Activated CD8-positive, alpha-beta memory T cell treated with anti-CD3 and anti-CD28 coated beads for 36 hours (primary cell): ENCODE measurements at places on chromosomes 1 and 21. TPM values are rescaled to one million over a fixed set of nuclear protein-coding genes. Genes with fewer than 3 reads are reported as not detected.

The DMRTA2 gene
- total RNA-seq, result not detected

The CRYBG2 gene
- 2.9 TPM for total RNA-seq

The CA6 gene
- total RNA-seq, result 2.5 TPM

The NRIP1 gene
- 13.7 TPM for total RNA-seq

The FCRL2 gene
- not detected for total RNA-seq

The FCGR3A gene
- not detected for total RNA-seq

The DNASE2B gene
- not detected for total RNA-seq

The KRTAP19-1 gene
- total RNA-seq, result not detected

The AKR7A3 gene
- total RNA-seq, result 0.51 TPM

The LRRC7 gene
- not detected for total RNA-seq

The FAAH gene
- 5.3 TPM for total RNA-seq

The PMF1 gene
- total RNA-seq, result 82.9 TPM

The PSRC1 gene
- total RNA-seq, result 7.5 TPM

The INTS7 gene
- total RNA-seq, result 29.8 TPM

The MANEAL gene
- total RNA-seq, result 6.3 TPM

The E2F2 gene
- total RNA-seq, result 26.0 TPM

The CLCNKB gene
- total RNA-seq, result not detected

The SUSD4 gene
- total RNA-seq, result not detected

The TCHHL1 gene
- not detected for total RNA-seq

The NBPF6 gene
- total RNA-seq, result not detected

The CR1L gene
- total RNA-seq, result not detected

The CATSPERE gene
- 0.27 TPM for total RNA-seq

The FMO3 gene
- total RNA-seq, result not detected

The OR6F1 gene
- total RNA-seq, result not detected

The S100A1 gene
- not detected for total RNA-seq

The UMODL1 gene
- total RNA-seq, result not detected

The TAS1R1 gene
- not detected for total RNA-seq

The CD164L2 gene
- not detected for total RNA-seq

The ARHGEF16 gene
- 0.21 TPM for total RNA-seq

The MROH9 gene
- not detected for total RNA-seq

The SDE2 gene
- 21.4 TPM for total RNA-seq

The LAPTM5 gene
- total RNA-seq, result 177 TPM

The KMO gene
- 0.42 TPM for total RNA-seq

The G0S2 gene
- total RNA-seq, result 9.4 TPM

The CD2 gene
- 383 TPM for total RNA-seq

The PLA2G2D gene
- total RNA-seq, result not detected

The S100A9 gene
- not detected for total RNA-seq

The EXO5 gene
- 14.1 TPM for total RNA-seq

The RSPH1 gene
- total RNA-seq, result not detected

The CYP4Z1 gene
- total RNA-seq, result not detected

The ACKR1 gene
- 0.27 TPM for total RNA-seq

The UTP25 gene
- 14.8 TPM for total RNA-seq

The CHIA gene
- not detected for total RNA-seq
